ENCODE measurements at places on chromosomes 3 and 15.
A peak's percentile ranks its signal among the peaks of the same experiment; 100 is the strongest.

DNA sequence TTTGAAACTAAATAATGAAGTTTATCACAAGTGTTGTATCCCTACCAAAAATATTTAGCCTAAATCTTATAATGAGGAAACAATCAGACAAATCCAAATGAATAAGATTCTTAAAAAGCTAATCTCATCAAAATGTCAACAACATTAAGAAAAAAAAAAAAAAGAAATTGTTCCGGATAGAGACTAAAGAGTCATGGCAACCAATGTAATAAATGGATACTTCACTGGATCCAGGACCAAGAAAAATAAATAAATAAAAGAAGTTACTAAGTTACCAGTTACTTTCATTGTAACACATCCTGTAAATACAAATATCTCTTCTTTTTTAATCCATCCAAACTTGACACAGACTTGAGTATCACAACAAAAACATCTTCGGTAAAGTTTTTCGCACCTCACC lies 607 bp downstream of the MRPL47 start:
- no peak for DNase-seq

DNA sequence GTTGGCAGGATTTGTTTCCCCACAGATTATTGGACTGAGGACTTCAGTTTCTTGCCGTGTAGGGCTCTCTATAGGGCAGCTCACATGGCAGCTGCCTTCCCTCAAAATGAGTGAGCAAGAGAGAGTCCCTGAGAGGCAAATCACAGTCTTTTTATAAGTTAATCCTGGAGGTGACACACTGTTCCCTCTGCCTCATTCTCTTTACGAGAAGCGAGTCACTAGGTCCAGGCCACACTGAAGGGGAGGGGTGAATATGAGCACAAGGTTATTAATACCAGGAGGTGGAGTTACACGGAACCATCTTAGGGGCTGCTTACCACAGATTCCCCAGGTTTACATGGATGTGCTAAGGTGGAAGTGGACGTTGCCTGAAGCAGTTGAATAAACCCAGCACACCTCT lies 77.0 kb downstream of the LPP start:
- DNase-seq: no peak

GRCh38 chr15:28984421-28985315 lies 98.9 kb downstream of the APBA2 start:
- peak; percentile 89 for DNase-seq

- DNase-seq: no peak
These were observed 13.9 kb downstream of the BTBD1 start for GRCh38 chr15:83053151-83053550.

- DNase-seq: no peak
These were observed 157.8 kb downstream of the PDCD6IP start for GRCh38 chr3:33956206-33956605.

- no peak for DNase-seq
These were observed 30.3 kb downstream of the TPRA1 start for GRCh38 chr3:127560051-127560787.

- DNase-seq: no peak
These were observed 114.7 kb downstream of the LRRC28 start for GRCh38 chr15:99366013-99366412.

GRCh38 chr3:134313847-134314587 lies 60.2 kb downstream of the AMOTL2 start:
- DNase-seq: no peak

- DNase-seq: no peak
These were observed 50.5 kb downstream of the CTDSPL start for GRCh38 chr3:37912052-37912733.

DNA sequence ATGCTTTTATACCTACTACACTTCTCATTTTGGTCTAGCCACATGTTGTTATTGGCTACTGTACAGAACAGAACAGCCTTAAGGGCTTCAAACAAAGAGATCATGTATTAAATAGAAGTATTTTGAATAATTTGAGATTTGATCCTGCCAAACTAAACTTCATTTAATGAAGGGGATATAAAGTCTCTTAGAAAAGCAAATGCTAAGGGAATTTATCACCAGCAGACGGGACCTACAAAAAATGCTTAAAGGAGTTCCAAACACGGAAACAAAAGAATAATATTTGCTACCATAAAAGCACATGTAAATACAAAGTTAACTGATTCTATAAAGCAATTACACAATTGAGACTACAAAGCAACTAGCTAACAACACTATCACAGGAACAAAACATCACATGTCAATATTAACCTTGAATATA lies 23.6 kb upstream of the FMN1 start:
- no peak for DNase-seq
